ENCODE measurements at places on chromosomes 4 and X. TPM values are rescaled to one million over a fixed set of nuclear protein-coding genes. Genes with fewer than 3 reads are reported as not detected.

GRCh38 chr4:114606245-114606644, 7.6 kb downstream of the UGT8 start:
- DNase-seq, result no peak

DNA sequence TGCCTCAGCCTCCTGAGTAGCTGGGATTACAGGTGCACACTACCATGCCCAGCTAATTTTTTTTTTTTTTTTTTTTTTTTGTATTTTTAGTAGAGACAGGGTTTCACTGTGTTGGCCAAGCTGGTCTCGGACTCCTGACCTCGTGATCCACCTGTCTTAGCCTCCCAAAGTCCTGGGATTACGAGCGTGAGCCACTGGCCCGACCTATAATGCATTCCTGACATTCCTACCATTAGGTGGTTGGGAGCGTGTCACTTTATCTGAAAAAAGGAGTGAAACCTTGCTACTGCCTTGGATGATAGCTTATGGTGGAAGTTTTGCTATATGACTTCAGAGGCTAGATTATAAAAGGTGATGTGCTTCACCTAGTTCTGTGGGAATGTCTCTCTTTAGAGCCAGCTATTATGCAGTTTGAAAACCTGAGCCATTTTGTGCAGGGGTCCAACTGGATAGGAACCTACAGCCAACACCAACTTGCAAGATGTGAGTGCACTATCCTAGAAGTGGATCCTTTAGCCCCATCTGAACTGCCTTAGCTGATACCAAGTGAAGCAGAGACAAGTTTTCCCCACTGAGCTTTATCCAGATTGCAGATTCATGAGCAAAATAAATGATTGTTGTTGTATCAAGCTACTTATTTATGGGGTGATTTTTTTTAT, 29.8 kb upstream of the EMCN start:
- no peak for DNase-seq

DNA sequence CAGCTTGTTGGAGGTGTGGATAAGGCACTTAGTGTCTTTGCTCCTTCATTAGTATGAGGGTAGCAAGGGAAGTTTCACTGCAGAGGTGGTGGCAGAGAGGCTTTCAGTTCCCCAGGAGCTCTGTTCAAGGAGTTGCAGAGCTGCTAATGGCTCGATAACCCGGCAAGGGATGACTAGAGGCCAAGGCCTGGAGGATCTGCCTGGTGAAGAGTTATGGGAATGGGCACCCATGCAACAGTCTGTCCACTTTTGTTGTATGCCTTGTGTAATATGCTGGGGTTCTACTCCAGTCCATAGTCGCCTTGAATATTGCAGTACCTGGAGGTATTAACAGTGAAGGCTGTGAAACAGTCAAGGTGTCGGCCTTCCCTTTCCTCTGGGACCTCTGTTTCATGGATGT, 67.8 kb upstream of the NBDY start:
- DNase-seq, result no peak

GRCh38 chrX:53294024-53294648, 12.8 kb upstream of the IQSEC2 start:
- peak; percentile 8 for DNase-seq

Gene TMEM35A
- total RNA-seq, result 5.7 TPM

Gene CXCL8
- total RNA-seq, result not detected

Gene GPR50
- 0.35 TPM for total RNA-seq

Gene TLR1
- total RNA-seq, result 0.07 TPM

Gene ARMCX4
- total RNA-seq, result 16.7 TPM

Gene ASB12
- total RNA-seq, result 0.24 TPM
